ENCODE measurements at places on chromosomes 7 and 10. TPM values are rescaled to one million over a fixed set of nuclear protein-coding genes. Genes with fewer than 3 reads are reported as not detected.
A peak's percentile ranks its signal among the peaks of the same experiment; 100 is the strongest.

DNA sequence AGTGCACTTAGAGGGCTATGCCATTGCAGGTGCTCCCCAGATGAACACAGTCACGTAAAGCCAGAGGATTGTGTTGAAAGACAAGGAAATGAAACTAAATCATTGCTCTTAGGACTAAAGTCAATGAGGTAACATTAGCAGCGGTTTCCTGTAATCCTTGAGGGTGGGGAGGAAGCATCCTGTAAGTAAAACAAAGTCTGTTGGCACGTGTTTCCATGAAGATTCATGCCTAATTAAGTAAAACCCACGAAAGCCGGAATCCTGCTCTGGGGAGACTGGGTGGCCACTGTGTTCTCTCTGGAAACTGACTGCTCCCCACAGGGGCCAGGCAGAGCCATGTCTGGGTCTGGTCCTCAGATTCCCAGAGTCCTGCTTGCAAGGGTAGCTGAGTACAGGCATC is 18.3 kb downstream of the STEAP1B start:
- no peaks in the 10 kb centered on the region for H3K4me1 ChIP-seq
- no peaks in the 10 kb centered on the region for H3K36me3 ChIP-seq
- no peak for DNase-seq
- H3K27me3 ChIP-seq = no peaks in the 10 kb centered on the region

DNA sequence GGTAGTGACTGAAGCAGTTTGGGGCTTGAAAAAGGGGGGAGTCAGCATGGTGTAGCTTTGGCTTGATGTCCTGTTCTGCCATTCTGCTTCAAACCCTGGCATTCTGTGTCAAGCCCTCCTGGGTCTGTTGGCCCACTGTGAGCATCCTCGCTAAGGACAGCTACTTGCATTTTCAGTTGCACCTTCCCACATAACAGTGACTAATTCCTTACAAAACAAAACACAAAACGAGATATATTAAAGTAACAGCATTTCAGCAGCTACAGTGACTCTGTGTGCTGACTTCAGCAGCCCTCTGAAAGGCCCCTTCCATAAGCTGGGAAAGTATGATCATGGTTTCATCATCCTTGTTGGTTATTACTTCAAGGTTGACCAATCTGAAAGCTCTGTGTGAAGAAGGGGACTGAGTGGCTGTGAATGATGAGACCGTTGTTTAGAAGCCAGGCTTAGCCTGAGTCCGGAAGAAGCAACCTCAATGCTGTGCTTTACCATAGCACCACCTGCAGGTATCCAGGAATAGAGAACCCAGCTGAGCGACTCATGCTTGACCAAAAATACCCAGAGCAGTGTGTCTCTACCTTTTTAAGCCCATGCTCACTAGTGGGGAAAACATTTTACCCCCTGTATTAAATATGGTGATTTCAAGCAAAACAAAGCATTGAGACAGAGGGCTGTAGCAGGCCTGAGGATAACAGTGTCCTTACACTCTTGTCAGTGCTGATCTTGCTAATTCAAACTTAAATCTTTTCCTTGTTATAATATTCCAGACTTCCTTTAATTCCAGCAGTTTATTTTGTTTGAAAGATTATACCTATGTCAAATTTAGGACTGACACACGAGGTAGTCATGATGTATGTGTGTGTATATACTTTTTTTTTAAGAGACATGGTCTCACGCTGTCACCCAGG is 42.6 kb upstream of the CC2D2B start:
- H3K36me3 ChIP-seq = no peaks in the 10 kb centered on the region
- H3K27me3 ChIP-seq = no peaks in the 10 kb centered on the region
- DNase-seq = no peak
- H3K4me3 ChIP-seq = no peak overlapping the region
- no peaks in the 10 kb centered on the region for H3K4me1 ChIP-seq
- no peak overlapping the region for H3K27ac ChIP-seq

- no peak overlapping the region for H3K27ac ChIP-seq
- H3K36me3 ChIP-seq = no peaks in the 10 kb centered on the region
- no peaks in the 10 kb centered on the region for H3K27me3 ChIP-seq
- DNase-seq = no peak
- no peaks in the 10 kb centered on the region for H3K4me1 ChIP-seq
- H3K4me3 ChIP-seq = no peak overlapping the region
Observed at GRCh38 chr10:49274886-49275285, 24.1 kb upstream of the C10orf71 start.

DNA sequence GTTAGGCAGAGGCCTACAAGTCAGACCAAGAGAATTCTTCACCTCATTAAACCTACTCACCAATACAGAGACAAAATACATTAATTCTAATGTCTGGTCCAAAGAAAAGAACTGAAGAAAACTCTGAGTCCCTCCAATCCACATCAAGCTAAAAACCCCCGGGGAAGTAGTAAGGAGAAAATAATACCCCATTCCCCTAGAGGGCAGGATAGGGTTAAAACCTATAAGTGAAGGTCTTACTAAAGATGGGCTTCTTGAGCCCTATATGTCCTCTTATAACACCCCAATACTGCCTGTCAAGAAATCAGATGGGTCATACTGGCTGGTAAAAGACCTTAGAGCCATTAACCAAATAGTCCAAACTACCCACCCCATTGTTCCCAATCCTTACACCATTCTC is 141.3 kb upstream of the TMEM106B start:
- no peaks in the 10 kb centered on the region for H3K36me3 ChIP-seq
- DNase-seq = no peak
- H3K27ac ChIP-seq = no peak overlapping the region
- no peaks in the 10 kb centered on the region for H3K4me1 ChIP-seq
- H3K4me3 ChIP-seq = no peak overlapping the region
- H3K27me3 ChIP-seq = no peaks in the 10 kb centered on the region

GRCh38 chr10:43570971-43571370 is 3.4 kb downstream of the ZNF239 start:
- H3K27me3 ChIP-seq = no peaks in the 10 kb centered on the region
- H3K27ac ChIP-seq = no peak overlapping the region
- H3K36me3 ChIP-seq = no peaks in the 10 kb centered on the region
- DNase-seq = no peak

GRCh38 chr7:81774551-81774950 is 4.7 kb upstream of the HGF start:
- no peaks in the 10 kb centered on the region for H3K36me3 ChIP-seq
- no peak overlapping the region for H3K27ac ChIP-seq
- no peak for DNase-seq
- H3K4me1 ChIP-seq = no peaks in the 10 kb centered on the region

DNA sequence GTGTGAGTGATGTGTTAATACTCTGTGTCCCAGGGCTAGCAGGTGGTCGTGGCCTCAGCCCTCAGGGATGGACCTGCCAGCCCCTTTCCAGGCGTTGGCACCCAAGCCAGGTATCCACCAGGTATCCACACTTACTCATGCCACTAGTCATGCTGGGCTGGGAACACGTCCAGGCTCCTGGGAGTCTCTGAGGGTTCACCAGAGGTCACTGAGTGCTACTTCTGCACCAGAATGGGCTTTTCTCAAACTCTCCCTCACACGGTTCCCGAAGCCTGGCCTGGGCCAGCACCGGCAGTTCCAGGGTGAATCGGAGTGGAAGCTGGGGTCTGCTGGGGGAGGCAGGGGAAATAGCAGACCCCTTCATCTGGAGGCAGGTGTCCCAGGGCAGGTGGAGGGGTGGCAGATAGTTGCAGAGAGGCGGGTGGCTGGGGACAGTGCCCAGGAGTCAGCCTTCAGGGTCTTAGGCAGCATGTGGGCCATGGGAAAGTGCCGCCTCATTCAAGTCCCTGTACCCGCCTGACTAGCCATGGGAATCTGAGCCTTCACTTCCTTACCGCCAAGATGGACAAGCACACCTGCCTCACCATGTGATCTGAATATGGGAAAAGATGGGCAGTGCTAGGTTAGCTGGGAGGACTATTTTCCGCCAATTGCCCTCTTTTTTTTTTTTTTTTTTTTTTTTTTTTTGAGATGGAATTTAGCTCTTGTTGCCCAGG is 95.5 kb upstream of the GTF2I start:
- H3K4me1 ChIP-seq = no peaks in the 10 kb centered on the region
- DNase-seq = no peak
- no peak overlapping the region for H3K27ac ChIP-seq
- no peaks in the 10 kb centered on the region for H3K27me3 ChIP-seq
- no peak overlapping the region for H3K4me3 ChIP-seq

GRCh38 chr7:115087437-115087836 is 165.5 kb downstream of the MDFIC start:
- peaks cover 13% of the 10 kb centered on the region for H3K4me1 ChIP-seq
- peak; percentile 25 for DNase-seq
- no peak overlapping the region for H3K4me3 ChIP-seq
- no peaks in the 10 kb centered on the region for H3K27me3 ChIP-seq
- no peaks in the 10 kb centered on the region for H3K36me3 ChIP-seq
- H3K27ac ChIP-seq = no peak overlapping the region

GRCh38 chr7:95213809-95214492 is 110.4 kb downstream of the PON1 start:
- H3K4me3 ChIP-seq = no peak overlapping the region
- no peaks in the 10 kb centered on the region for H3K36me3 ChIP-seq
- DNase-seq = no peak
- H3K27ac ChIP-seq = no peak overlapping the region
- H3K27me3 ChIP-seq = no peaks in the 10 kb centered on the region

- DNase-seq = no peak
- H3K27me3 ChIP-seq = no peaks in the 10 kb centered on the region
- no peak overlapping the region for H3K4me3 ChIP-seq
- no peaks in the 10 kb centered on the region for H3K36me3 ChIP-seq
- H3K27ac ChIP-seq = no peak overlapping the region
- no peaks in the 10 kb centered on the region for H3K4me1 ChIP-seq
Observed at GRCh38 chr7:122416336-122416735, 111.8 kb upstream of the FEZF1 start.

GRCh38 chr10:26213157-26213800 is 3.3 kb upstream of the GAD2 start:
- peaks cover 35% of the 10 kb centered on the region for H3K27me3 ChIP-seq
- no peak overlapping the region for H3K4me3 ChIP-seq

- H3K36me3 ChIP-seq = no peaks in the 10 kb centered on the region
- DNase-seq = peak; percentile 52
- no peak overlapping the region for H3K4me3 ChIP-seq
- H3K27me3 ChIP-seq = no peaks in the 10 kb centered on the region
- no peak overlapping the region for H3K27ac ChIP-seq
Observed at GRCh38 chr7:2140216-2141020, 92.3 kb downstream of the MAD1L1 start.

- no peaks in the 10 kb centered on the region for H3K36me3 ChIP-seq
- H3K4me3 ChIP-seq = no peak overlapping the region
- H3K4me1 ChIP-seq = no peaks in the 10 kb centered on the region
- H3K27ac ChIP-seq = no peak overlapping the region
- H3K27me3 ChIP-seq = no peaks in the 10 kb centered on the region
- DNase-seq = no peak
Observed at GRCh38 chr7:49295146-49295545, 370.8 kb downstream of the CDC14C start.

GRCh38 chr7:91636728-91637127 is 243.8 kb downstream of the MTERF1 start:
- H3K27me3 ChIP-seq = no peaks in the 10 kb centered on the region
- no peaks in the 10 kb centered on the region for H3K36me3 ChIP-seq
- H3K4me3 ChIP-seq = no peak overlapping the region
- H3K4me1 ChIP-seq = peaks cover 3% of the 10 kb centered on the region
- H3K27ac ChIP-seq = no peak overlapping the region

DNA sequence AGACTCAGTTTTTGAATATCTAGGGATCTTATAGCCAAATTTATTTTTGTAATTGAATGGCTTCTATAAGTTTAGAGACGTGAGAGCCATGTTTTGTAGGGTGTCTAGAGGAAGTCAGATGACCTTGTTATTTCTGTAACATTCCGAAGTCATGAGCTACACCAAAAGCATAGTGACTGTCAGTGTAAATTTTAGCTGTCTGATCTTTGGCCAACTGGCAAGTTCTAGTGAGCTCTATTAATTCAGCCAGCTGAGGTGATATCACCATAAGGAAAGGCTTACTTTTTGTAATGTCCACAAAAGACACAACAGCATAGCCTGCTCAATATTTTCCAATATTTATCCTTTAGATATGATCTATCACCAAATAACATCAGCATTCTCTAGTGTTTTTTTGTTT is 9.9 kb upstream of the NT5C3A start:
- no peak overlapping the region for H3K27ac ChIP-seq
- H3K4me1 ChIP-seq = no peaks in the 10 kb centered on the region
- H3K27me3 ChIP-seq = no peaks in the 10 kb centered on the region
- no peak overlapping the region for H3K4me3 ChIP-seq
- DNase-seq = no peak
- no peaks in the 10 kb centered on the region for H3K36me3 ChIP-seq

DNA sequence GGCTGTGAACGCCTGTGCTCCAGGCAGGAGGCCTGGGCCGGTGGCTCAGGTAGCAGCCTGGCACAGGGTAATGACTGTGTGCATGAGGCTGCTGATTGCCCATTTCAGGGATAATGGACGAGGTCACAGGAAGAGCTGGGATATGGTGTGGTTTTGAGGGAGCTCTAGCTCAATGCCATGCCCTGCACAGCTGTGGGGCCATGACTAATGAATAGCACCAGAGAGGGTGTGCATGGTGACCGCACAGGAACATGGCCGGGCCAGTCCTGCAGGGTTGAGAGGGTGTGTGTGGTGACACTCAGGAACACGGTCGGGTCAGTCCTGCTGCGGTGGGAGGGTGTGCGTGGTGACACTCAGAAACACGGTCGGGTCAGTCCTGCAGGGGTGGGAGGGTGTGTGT is 21.8 kb downstream of the NKX6-2 start:
- H3K27ac ChIP-seq = no peak overlapping the region
- no peaks in the 10 kb centered on the region for H3K4me1 ChIP-seq
- H3K27me3 ChIP-seq = no peaks in the 10 kb centered on the region
- no peak overlapping the region for H3K4me3 ChIP-seq
- no peaks in the 10 kb centered on the region for H3K36me3 ChIP-seq

DNA sequence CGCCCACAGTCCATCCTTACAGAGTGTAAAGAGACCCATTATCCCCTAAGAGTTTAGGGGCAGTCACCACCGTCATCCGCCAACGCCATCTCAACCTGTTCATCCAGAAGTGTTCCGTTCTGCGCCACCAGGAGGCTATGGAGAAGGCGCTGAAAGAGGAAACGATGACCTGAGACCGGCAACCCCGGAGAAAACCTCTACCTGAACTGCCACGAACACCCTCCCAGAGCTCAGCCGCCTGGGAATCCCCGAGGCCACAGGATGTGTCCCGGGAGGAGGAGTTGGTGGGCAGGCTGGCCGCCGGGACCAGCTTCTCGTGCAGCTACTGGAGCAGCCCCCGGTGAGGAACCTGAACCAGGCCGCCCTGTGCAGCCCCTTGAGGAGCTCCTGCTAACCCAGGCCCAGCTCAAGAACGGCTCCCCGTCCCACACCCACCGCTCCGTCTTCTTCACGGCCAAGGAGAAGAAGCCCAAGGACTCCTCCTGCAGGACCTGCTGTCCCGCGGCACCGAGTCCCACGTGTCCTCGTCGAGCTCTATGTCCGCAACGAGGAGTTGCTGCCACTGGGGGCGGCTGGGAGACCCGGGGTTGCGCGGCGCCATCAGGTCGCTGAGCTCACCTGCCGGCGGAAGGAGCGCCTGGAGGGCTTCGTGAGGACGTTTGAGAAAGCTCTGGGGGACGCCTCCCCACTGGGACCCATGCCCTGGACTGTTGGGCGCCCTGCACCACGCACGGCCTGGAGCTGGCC is 21.1 kb upstream of the LANCL2 start:
- no peaks in the 10 kb centered on the region for H3K36me3 ChIP-seq
- H3K4me1 ChIP-seq = no peaks in the 10 kb centered on the region
- H3K27me3 ChIP-seq = no peaks in the 10 kb centered on the region
- DNase-seq = no peak
- no peak overlapping the region for H3K4me3 ChIP-seq

The LHFPL3 gene
- not detected for total RNA-seq

The TMEM26 gene
- total RNA-seq = 0.24 TPM

The CCL24 gene
- total RNA-seq = 0.37 TPM

The DNA2 gene
- 2.8 TPM for total RNA-seq

The CACNA2D1 gene
- 1.1 TPM for total RNA-seq

The DYNC1I1 gene
- total RNA-seq = 1.0 TPM

The PAPSS2 gene
- total RNA-seq = 29.4 TPM

The NRG3 gene
- 0.31 TPM for total RNA-seq

The SLC25A28 gene
- total RNA-seq = 18.8 TPM

The A1CF gene
- 10.3 TPM for total RNA-seq

The TAS2R5 gene
- total RNA-seq = 0.40 TPM
